Stimulated activated CD4-positive, alpha-beta T cell treated with anti-CD3 and anti-CD28 coated beads, Interleukin-12 subunit alpha, Interleukin-12 subunit beta, amount 100 ng/mL, for 24 hours (primary cell): ENCODE measurements at places on chromosomes 3 and 15.

- no peak for DNase-seq
Measured at GRCh38 chr3:128553560-128553959, 60.6 kb upstream of the GATA2 start.

GRCh38 chr15:32872621-32873283, 154.9 kb downstream of the GREM1 start:
- no peak for DNase-seq

DNA sequence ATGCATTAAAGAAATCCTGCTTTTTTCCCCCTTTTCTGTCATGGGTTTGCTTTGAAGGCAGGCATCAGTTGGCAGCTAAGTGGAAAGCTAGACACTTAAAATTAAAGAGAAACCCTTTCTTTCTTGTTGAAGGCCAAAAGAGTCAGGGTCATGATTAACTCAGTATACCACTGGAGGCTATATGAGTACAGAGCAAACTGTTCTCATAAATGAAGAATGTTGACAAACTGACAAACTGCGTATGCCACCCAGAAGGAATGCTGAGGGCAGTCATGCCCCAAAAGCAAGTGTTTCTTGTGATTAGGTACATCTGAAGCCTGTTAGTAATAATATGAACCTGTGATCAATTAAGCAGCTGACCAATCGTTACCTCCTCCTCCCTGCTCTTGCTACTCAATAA, 43.6 kb upstream of the COL6A6 start:
- no peak for DNase-seq

DNA sequence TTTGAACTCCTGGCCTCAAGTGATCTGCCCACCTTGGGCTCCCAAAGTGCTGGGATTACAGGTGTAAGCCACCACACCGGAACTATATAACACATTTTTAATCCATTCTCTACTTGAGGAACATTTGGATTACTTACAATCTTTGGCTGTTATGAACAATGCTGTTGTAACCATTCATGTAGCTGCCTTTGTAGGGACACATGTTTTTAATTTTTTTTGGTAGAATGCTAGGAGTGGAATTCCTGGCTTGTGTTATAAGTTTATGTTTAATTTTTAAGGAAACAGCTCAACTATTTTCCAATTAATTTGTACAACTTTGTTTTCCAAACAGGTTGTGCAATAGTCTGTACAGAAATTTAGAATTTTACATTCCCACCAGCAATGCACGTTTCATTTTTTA, 51.7 kb downstream of the GPR149 start:
- DNase-seq: no peak

GRCh38 chr15:82670699-82671098, 23.5 kb upstream of the CPEB1 start:
- DNase-seq: no peak

GRCh38 chr3:96022676-96023075, 791.7 kb upstream of the EPHA6 start:
- no peak for DNase-seq
